SHP77 treated with DMSO at 0.1 percent for 48 hours (cell line): ENCODE measurements at places on chromosomes 16 and 17.

GRCh38 chr16:54125751-54126655 is 160.6 kb downstream of the IRX3 start:
- no peak for DNase-seq

- DNase-seq, result no peak
These were observed 42.1 kb upstream of the TAOK1 start for GRCh38 chr17:29347831-29348629.

DNA sequence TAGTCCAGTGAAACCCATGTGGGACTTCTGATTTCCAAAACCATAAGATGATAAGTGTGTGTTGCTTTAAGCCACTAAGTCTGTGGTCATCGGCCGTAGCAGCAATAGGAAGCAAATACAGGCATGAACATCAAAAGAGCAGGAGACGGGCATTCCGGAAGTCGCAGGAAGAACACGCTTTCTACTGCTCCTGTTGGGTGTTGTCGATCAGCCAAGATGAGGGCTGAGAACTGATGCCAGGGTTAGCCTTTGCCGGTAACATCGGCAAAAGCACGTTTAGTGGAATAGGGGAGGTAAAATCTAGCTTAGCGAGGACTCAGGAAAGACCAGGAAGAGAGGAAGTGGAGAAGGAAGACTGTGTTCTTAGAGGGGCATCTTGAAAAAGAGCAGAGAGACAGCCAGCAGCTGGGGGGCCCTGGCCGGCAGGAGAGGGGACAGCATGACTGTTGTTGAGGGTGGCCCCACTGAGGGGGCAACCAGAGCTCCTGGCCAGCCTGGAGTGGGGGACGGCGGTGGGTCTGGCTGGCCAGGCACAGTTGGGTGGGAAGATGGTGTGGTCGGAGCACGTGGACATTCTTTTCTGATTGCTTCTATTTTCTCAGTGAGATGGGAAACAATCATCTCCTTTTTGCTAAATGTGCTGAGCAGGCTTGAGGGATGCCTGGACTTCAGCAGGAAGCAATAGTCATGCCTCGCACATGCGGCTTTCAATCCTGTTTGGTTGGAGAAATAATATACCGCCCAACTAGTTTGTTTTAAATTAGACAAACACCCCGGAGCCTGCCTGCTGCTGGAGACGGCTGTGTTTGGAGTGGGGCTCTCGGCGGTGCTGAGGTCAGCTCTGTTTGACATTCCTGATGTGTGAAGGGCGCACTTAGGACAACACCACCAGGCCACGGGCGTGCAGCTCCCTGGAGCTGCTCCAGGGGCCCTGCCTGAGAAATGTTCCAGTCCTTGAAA is 109.9 kb downstream of the METRNL start:
- no peak for DNase-seq

- no peak for DNase-seq
These were observed 323.3 kb downstream of the BCAS3 start for GRCh38 chr17:61000911-61001310.

- no peak for DNase-seq
These were observed 6.3 kb downstream of the HAGH start for GRCh38 chr16:1820096-1820945.

- DNase-seq, result no peak
These were observed 21.6 kb downstream of the VASN start for GRCh38 chr16:4393240-4393600.

- DNase-seq, result no peak
These were observed 21.2 kb downstream of the ERAL1 start for GRCh38 chr17:28875848-28876550.

DNA sequence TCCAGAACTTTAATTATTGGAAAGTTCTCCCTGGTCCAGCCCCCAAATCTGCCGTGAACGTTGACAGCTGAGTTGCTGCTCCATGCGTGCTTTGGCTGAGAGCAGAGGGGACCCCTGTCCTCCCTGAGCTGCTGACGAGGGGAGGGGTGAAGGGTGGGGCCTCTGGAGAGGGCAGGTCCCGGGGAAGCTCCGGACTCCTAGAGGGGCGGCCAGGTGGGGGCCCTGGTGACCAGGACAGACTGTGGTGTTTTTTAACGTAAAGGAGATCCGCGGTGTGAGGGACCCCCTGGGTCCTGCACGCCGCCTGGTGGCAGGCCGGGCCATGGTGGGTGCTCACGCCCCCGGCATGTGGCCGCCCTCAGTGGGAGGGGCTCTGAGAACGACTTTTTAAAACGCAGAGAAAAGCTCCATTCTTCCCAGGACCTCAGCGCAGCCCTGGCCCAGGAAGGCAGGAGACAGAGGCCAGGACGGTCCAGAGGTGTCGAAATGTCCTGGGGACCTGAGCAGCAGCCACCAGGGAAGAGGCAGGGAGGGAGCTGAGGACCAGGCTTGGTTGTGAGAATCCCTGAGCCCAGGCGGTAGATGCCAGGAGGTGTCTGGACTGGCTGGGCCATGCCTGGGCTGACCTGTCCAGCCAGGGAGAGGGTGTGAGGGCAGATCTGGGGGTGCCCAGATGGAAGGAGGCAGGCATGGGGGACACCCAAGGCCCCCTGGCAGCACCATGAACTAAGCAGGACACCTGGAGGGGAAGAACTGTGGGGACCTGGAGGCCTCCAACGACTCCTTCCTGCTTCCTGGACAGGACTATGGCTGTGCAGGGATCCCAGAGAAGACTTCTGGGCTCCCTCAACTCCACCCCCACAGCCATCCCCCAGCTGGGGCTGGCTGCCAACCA is at the start of gene MC1R:
MC1R (plus strand) TSS at position 410 of the 895 bp plus-strand sequence; CDS start at position 807, 397 bp downstream.
- DNase-seq, result no peak
